ENCODE measurements at places on chromosomes 6 and 20.

GRCh38 chr20:2093159-2093781 lies 8.4 kb upstream of the STK35 start:
- DNase-seq = peak; percentile 14

- DNase-seq = no peak
Observed at GRCh38 chr20:49916146-49917002, 1.0 kb upstream of the SPATA2 start.

DNA sequence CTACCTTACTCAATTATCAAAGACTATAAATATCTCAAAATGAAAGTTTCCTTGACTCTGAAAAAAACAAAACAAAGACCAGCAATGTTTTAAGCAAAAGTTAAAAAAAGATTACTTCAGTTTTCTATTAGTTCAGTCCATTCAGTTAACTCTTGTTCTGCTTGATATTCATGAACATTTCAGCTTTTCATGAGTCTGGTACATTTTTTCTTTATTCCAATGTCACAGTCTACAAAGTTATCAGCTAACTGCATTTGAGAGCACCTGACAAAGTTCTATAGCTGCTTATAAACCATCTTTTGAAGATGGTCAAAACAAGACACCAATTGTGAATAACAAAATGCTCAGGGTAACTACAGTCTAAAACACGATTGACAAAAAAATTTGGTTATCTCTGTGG lies 156.1 kb upstream of the NOX3 start:
- no peak for DNase-seq

DNA sequence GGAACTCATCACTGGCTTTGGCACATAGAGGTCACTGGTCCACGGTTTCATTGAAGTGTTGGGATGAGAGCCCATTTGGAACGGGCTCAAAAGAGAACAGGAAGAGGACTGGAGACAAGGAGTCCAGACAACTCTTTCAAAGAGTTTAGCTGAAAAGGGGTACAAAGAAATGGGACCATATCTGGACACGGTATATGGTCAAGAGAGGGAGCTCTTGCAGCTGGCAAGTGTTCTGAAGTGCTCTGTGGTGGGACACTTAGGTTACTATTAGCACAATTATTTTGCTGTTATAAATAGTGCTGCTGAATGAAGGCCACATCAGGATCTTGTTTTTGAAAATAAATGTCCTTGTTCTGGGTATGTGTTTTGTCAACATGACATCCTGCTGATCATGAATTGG lies 4.6 kb downstream of the SGK2 start:
- DNase-seq = no peak

DNA sequence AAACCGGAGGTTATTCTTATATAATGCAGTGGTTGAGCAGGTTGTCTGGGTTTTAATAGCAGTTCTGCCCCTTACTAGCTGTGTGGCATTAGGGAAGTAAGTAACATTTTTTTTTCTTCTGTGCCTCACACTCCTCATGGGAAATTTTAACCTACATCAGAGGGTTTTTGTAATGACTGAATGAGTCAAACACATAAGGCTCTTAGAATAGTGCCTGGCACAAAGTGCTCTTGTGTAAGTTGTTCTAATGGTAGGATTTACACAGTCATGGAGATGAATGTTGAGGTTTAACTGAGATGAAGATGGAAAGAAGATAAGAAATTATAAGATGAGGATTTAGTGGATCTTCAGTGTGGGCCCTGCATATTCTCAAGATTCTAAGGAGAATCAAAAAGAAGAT lies 68.4 kb upstream of the PHIP start:
- no peak for DNase-seq

GRCh38 chr20:53708129-53708968 lies 114.7 kb upstream of the ZNF217 start:
- DNase-seq = no peak

Data from NCI-H1436 (cell line).